ENCODE measurements at places on chromosomes 11 and 22. TPM values are rescaled to one million over a fixed set of nuclear protein-coding genes. Genes with fewer than 3 reads are reported as not detected.

The TCN2 gene
- polyA plus RNA-seq = 70.3 TPM

The VPREB1 gene
- 0.44 TPM for polyA plus RNA-seq

The NCAM1 gene
- polyA plus RNA-seq = 69.6 TPM

The ZNF215 gene
- polyA plus RNA-seq = 2.4 TPM

The MRGPRX3 gene
- polyA plus RNA-seq = not detected

The BCR gene
- polyA plus RNA-seq = 46.1 TPM

The MIAT gene
- 0.39 TPM for polyA plus RNA-seq

The ACTN3 gene
- 0.46 TPM for polyA plus RNA-seq

- DNase-seq = no peak
These were observed 109.4 kb downstream of the GRIA4 start for GRCh38 chr11:105719073-105719822.

- no peak for DNase-seq
These were observed 400.2 kb downstream of the MN1 start for GRCh38 chr22:27401321-27401720.

DNA sequence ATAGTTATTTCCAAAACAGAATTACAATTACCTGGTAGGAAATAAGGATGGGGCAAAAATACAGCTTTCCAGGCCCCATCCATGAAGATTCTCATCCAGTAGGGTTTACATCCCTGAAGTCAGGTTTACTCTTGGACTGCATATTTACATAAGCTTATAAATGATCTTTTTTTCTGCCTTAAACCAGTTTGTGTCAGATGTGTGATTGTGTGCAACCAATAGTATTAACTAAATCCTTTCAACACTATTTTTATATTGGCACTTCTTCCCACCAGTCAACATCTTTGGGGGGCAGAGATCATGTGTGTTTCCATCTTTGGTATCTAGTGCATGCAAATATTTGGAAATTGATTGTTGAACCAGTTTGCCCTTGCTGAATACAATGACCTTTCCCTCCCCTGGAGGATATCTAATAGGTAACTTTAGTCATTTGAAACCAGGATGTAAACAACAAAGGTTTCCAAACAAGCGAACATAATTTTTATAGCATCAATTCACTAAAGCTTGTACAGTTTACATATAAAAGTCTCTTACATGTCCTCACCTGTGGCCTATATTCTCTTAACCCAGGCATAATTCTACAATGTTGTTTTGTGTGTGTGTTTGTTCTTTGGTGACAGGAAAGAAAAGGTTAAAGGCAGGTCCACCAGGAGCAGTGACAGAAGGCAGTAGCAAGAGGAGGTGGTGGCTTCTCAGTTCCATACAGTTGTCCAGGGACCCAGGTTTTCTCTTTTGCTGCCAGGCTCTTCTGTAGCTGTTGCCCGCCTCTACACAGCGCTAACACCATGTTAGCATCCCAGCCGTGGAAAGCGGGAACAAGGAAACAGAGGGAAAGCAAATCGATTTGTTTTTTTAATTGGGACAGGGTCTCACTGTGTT lies 1.7 kb upstream of the ME3 start:
- DNase-seq = no peak

DNA sequence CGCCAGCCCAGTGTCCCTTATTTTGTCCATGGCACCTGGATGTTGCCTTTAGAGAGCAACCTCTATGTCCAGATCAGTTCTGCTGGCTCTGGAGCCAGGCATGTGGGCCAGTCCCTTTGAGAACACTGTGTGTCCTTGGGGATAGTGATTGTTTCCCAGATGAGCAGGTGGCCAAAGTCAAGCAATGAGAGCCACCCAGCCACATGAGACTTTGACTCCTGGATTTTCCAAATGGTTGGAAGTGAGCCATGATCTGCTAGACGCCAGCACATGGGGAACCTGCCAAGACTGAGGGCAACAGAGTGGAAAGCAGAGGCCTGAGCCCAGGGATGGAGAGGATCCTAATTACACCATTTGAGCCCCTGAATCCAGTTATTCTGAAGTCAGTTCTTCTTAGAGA lies 479.8 kb downstream of the OPCML start:
- no peak for DNase-seq

GRCh38 chr11:120200677-120201076 lies 10.2 kb upstream of the OAF start:
- no peak for DNase-seq

GRCh38 chr11:46916286-46917108 lies 1.9 kb downstream of the LRP4 start:
- DNase-seq = no peak

DNA sequence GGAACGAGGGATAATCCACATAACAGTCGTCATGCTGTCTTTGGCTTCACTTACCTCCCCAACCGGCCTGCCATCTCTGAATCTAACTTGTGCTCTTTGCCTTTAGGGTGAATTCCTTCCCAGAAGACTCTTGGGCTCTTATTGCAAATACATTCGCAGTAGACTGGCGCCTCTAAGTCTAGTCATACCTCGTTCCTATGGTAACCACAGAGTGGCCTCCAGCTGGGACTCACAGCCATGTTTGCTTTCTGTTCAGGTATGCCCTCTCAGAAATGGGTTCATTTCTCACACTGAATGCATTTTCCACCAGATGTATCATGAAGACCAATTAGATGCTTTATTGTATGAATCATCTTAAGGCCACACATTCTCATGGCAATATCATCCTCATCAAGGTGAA lies 112.7 kb downstream of the FAR1 start:
- no peak for DNase-seq

DNA sequence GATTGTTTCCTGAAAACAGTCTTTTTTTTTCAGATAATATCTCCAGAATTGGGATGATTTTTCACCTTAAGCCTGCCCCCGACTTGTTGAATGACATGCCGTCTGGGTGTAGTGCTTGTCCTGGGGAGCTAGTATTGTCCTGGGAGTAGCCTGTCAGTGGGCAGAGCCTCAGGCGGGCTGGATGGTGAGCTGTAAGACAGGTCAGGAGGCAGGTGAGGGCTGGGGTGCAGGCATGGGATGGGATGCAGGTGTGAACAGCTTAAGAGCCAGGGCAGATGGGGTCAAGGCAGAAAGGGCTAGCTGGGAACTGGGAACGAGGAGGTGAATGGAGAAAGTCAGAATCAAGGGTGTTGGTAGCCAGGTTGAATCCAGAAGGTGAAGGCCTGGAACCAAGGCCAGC lies 200.2 kb downstream of the CSNK2A3 start:
- DNase-seq = no peak

DNA sequence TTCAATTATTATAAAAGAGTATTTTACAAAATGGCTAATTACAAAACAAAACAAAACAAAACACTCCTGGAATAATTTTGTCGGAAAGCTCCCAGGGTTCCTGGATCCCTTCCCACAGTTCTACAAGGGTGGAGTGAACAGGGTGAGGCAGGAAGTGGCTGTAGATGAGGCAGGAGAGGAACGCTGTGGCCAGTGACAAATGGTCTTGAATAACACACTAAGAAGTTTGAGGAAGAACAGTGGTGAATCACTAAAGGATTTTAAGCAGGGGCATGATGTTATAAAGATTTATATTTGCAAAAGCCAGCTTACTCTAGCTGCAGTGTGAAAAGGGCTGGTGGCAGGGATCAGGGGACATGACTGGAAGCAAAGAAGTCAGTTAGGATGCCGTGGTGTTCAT lies 33.8 kb upstream of the APOA1 start:
- no peak for DNase-seq

DNA sequence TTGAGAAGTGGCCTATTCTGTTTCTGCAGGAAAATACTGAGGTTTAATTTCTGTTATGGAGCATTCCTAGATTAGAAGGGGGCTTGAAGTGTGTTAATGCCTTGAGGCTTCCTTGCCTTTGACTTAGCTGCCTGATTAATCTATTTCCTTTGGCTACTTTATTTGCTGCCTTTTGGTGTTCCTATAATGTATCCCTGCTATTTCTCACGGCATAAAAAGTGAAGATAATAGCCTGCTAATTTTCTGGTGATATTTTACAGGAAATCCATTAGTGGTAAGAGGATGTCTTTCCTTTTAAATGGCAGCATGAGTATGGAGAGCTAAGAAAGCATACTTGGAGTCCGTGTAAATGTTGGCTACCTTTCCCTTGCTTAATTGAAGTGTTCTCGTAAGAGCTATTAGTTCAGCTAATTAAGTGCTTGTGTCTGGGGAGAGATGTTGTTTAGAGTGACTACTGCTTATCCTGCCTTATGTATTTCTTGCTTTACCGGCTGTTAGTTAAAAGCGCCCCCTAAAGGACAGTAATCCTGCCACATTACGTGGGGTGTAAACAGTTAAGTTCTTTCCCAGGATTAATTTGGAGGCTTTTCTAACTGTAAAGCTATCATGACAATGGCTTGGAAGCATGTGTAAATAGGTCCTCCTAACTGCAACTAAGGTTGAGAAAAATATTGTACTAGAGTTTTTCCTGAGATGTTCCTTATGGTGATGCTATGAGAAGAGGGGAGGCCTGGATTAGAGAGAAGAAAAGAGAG lies 45.6 kb downstream of the ZNF280B start:
- DNase-seq = no peak

- no peak for DNase-seq
These were observed 24.3 kb downstream of the FAM118A start for GRCh38 chr22:45334068-45334467.

GRCh38 chr11:12743834-12744449 lies 69.7 kb downstream of the TEAD1 start:
- no peak for DNase-seq

DNA sequence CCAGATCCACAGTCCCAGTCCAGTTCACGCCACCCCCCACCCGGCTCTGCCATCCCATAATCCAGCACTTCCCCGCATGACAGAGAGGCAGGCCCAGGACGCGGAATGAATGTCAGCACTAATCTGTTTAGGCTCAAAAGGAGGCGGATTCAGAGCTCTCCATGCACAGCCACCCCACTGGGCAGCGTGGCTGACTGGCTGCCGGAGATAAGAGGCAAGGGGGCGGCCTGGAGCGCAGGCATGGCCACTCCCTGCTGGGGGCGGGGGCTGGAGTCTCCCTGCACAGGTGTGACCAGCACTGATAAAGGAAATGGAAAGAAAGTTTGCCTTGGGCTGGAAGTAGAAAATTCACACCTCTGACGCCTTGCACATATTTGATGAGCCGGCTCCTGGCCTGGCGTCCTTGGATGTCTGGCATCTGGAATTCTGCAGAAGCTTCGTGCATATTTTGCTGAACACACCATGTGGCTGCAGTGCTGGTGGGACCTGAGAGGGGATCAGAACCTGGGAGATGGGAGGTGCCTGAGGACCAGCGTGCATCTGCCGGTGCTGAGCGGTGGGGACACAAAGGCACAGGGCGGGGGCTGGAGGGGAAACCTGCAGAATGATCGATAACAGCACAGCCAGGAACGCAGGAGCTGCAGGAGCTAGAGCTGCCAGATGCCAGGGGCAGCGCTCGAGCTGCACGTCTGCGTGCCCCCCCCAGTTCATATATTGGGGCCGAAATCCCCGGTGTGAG lies 344.4 kb downstream of the CTTN start:
- DNase-seq = no peak

GRCh38 chr11:10328314-10329098 lies 23.6 kb downstream of the ADM start:
- no peak for DNase-seq

DNA sequence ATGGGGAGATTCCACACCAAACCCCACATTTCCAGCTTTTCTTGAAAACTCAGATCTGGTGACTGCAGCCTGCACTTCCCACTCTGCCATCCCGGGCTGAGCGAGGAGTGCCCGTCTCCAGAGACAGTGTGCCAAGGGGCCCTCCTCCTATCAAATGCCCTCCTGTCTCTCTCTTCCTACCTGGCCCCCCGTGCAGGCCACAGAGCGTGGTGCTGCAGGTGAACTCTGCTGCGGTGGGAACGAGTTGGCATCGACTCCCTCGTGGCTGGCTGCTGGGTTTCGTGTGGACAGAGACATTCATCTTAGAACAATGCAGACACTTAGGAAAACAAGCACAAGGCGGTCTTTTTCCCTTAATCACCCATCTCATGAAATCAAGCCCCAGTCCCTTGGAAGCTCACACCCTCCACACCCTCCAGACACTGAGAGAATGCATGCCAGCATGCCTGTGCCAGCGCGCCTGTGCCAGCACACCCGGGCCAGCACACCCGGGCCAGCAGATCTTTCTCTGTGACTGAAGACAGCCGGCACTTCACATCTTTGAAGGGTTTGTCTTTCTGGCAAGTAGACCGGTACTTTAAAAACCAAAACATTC lies 65.0 kb downstream of the PARVB start:
- no peak for DNase-seq

GRCh38 chr11:74535371-74536160 lies 42.0 kb upstream of the LIPT2 start:
- no peak for DNase-seq

GRCh38 chr11:36565031-36565610 lies 2.7 kb upstream of the RAG1 start:
- DNase-seq = no peak

DNA sequence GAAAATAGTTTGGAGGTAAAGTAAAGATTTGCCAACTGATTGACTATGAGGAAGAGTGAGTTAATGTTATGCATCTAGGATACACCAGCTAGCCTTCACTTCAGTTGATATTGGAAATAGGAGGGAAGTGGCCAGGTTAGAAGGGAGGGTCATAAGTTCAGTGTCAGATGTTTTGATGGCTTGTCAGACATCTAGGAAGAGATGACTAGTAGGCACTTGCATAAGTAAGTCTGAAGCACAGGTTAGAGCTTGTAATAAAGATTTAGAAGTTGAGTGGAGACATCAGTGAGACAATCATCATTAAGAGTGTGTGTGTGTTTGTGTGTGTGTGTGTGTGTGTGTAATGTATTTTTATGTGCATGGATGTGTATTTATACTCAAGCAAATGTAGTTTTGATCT lies 146.1 kb downstream of the OR4C45 start:
- no peak for DNase-seq

GRCh38 chr11:45607995-45608394 lies 57.4 kb downstream of the CHST1 start:
- DNase-seq = peak; percentile 31
